Heart right ventricle (tissue), 16 donors: ENCODE measurements at places on chromosomes 12 and 14. TPM values are rescaled to one million over a fixed set of nuclear protein-coding genes. Genes with fewer than 3 reads are reported as not detected.
A peak's percentile ranks its signal among the peaks of the same experiment; 100 is the strongest.

Gene MIP
- 0.09 TPM for total RNA-seq

Gene NKX2-1
- total RNA-seq: not detected

Gene PROX2
- total RNA-seq: not detected

Gene HOXC6
- total RNA-seq: 0.17 TPM

Gene P2RX2
- not detected for total RNA-seq

Gene MGP
- total RNA-seq: 220 TPM

Gene SLC48A1
- total RNA-seq: 31.9 TPM

Gene GMPR2
- 39.2 TPM for total RNA-seq

DNA sequence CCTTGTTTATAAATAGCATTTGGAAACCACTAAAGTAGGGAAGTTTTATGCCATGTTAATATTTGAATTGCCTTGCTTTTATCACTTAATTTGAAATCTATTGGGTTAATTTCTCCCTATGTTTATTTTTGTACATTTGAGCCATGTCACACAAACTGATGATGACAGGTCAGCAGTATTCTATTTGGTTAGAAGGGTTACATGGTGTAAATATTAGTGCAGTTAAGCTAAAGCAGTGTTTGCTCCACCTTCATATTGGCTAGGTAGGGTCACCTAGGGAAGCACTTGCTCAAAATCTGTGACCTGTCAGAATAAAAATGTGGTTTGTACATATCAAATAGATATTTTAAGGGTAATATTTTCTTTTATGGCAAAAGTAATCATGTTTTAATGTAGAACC, 4.4 kb downstream of the RAN start:
- DNase-seq: no peak

GRCh38 chr12:89731614-89732013, 23.0 kb upstream of the ATP2B1 start:
- no peak for DNase-seq

GRCh38 chr14:65302571-65303189, 109.8 kb upstream of the FUT8 start:
- no peak for DNase-seq

DNA sequence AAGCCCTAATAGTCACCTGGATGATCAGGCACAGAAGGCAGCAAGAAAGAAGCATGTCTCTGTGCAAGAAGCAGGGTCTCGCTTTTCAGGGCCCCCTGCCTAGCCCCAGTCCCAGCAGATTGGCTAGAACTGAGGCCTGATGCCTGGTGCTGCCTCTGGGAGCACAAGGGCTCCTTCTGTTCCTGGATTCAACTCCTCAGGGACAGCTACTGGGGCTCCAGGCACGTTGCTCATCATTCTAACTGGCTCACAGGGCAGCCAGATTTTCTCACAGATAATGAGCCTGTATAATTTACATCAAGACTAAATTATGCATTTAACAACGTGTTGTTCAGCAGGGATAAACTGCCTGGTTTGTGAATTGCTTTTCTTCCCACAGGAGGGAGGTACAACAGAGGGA, 106.5 kb upstream of the PLXNC1 start:
- DNase-seq: no peak

- no peak for DNase-seq
Measured at GRCh38 chr12:108115123-108116121, 13.7 kb upstream of the WSCD2 start.

DNA sequence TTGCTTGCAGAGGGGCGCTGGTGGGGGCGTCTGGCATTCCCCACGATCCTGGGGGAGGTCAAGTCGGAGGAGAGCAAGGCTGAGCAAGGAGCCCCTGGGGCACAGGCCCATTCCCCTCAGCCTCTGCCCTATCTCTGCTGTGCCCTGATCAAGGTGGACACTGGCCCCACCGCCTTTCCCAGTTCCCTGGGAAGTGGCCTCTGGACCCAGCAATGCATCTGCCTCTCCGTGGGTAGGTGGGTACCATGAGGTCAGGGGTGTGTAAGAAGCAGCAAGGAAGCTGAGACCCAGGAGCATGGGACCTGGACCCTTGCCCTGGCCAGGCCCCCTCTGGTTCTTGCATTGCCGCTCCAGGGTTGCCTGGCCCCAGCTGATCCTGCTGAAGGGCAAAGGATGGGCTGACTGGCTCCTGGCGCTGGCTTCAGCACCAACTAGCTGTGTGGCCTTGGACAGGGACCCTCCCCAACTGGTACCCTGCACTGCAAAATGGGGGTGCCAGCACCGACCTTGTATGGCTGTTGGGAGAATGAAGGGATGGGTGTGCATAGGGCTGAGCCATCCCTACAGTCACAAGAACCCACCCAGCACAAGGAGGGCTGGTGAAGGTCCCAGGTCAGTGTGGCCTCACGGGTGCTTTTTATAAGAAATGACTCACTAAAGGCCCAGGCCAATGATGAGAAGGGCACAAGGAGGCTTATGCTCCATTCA, 19.6 kb downstream of the SLC25A29 start:
- no peak for DNase-seq

- DNase-seq: no peak
Measured at GRCh38 chr12:96890331-96890730, 16.7 kb upstream of the NEDD1 start.

- no peak for DNase-seq
Measured at GRCh38 chr14:30054201-30054600, 126.6 kb upstream of the PRKD1 start.

- DNase-seq: no peak
Measured at GRCh38 chr12:38788106-38788505, 117.3 kb downstream of the CPNE8 start.

GRCh38 chr12:11765817-11766794, 116.6 kb downstream of the ETV6 start:
- no peak for DNase-seq

GRCh38 chr14:54606178-54606577, 39.2 kb downstream of the SAMD4A start:
- DNase-seq: peak; percentile 76

GRCh38 chr14:35341751-35342488, 49.7 kb downstream of the PSMA6 start:
- peak; percentile 95 for DNase-seq

GRCh38 chr14:24913021-24913420, 136.9 kb downstream of the STXBP6 start:
- DNase-seq: no peak

DNA sequence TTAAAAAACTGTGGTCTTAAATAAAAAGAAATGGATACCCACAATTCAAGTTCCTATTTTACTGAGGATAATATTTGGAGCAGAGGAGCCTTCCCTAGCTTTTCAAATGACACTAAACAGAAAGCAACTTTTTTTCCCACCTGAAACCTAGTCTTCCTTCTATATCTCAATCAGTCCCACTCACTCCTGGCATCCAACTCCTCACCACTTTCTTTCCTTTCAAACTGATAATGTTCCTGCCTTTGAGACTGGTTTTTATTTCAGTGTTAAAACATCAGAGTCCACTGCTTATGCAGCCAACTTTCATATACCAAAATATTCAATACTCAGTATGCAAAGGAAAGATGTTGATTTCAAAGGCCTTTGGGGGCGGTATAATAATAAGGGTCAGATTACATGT, 225.6 kb downstream of the GXYLT1 start:
- no peak for DNase-seq
